Lung microvascular endothelial cell (primary cell): ENCODE measurements at places on chromosomes 2 and 18.

- peak; percentile 71 for DNase-seq
These were observed 7.0 kb downstream of the NCKAP5 start for GRCh38 chr2:133561045-133561852.

DNA sequence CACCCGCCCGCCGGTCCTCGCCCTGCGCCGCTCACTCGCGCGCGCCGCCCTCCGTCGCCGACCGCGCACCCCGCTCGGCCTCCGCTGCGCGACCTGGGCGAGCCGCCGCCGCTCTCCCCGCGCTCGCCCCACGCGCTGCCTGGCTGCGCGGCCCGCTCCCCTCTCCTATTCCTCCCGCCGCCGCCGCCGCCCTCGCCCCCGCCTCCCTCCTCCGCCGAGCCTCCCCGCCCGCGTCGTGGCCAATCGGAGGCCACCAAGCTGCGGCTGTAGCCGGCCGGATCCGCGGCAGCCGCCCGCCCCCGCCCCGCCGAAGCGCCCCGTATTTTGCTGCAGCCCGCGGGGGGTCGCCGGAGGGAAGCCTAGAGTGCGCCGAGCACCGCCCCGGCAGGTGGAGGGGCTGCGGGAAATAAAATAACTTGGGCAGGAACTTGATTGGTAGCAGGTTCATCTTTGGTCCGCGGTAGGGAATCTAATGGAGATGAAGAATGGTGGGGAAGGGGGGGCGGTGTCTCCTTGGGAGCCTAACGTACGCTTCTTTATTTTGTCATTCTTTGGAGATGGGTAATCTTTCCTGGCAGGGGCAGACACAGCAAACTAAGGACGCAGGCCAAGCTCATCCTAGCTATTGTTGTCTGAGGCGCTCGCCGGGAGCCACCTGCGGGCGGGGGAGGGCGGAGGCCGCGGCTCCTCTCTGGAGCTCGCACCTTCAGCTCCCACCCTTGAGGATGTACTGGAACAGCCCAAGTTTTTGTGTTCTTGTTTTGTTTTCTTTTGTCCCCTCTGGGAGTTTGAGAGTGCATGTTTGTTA is 1.1 kb upstream of the CDH2 start:
- no peak for DNase-seq

DNA sequence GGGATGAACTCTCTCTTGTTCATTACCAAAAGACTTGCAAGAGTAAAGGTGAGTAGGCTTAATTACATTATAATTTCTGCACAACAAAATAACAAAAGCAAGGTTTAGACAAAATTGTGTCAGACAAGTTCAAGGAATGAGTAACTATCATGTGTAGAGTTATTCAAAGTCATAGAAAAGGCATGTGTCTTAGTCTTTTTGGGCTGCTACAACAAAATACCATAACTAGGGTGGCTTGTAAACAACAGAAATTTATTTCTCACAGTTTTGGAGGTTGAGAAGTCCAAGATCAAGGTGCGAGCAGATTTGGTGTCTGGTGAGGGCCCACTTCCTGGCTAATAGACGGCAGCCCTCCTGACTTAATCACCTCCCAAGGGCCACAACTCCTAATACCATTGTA is 37.6 kb downstream of the IL1R2 start:
- DNase-seq = no peak

- no peak for DNase-seq
These were observed 48.4 kb upstream of the SPTBN1 start for GRCh38 chr2:54407693-54408092.

DNA sequence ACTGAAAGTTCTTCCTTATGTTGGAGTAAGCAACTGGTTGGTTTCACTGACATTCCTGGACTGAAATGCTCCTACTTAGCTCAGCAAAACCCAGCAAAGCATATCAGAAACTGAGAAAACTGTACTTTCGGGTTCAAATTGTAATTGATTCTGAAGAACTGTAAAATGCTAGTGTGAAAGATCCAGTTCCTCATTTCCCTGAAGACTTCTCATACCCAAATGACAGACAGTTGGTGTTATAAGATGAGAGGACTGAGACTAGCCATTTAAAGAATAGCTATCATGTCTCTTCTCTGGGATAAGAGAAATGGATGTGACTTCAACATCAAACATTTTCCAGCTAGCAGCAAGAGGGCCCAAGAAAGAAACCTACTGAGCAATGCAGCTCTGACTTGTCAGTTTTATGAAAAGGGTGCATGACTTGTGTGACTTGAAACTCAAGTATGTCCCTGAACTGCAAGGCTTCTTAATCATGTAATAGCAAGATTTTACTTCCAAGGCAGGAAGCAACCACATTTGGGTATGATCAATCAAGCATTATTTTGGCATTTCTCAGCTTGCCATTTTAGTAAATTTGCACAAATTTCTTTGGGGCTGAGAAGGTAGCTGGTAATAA is 420.3 kb upstream of the MMADHC start:
- DNase-seq = no peak

DNA sequence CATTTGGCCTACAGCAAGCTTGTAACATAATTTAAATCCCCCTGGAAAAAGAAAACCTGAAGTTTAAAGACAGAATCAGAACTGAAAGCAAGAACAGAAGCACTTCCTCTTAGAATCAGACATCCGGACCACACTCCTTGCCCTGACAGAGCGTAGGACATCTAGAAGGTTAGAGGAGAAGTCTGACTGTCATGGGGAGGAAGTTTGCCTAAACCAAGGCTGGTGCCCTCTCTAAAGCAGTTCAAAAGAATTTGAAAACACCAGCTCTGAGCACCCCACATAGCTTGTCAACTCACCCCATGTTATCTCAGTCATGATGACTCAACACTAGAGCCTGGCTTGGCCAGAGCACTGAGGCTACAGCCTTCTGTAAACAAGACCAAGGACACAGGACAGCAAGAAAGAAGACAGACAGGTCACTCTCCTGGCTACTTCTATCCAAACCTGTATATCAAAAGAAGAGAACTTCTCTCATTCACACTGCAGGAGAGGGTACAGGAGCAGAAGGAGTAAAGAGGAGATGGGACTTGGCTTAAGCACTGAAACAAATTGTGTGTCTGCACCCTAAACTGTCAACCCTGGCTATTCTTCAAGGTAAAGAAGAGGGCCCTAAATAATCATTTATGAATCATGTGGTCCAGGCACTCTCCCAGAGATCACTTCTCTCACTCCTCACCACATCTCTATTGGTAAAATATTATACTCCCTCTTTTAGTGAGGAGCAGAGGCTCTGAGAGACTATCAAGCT is 198.6 kb downstream of the MEMO1 start:
- DNase-seq = no peak

GRCh38 chr2:233409286-233409991 is 55.1 kb downstream of the DGKD start:
- no peak for DNase-seq

DNA sequence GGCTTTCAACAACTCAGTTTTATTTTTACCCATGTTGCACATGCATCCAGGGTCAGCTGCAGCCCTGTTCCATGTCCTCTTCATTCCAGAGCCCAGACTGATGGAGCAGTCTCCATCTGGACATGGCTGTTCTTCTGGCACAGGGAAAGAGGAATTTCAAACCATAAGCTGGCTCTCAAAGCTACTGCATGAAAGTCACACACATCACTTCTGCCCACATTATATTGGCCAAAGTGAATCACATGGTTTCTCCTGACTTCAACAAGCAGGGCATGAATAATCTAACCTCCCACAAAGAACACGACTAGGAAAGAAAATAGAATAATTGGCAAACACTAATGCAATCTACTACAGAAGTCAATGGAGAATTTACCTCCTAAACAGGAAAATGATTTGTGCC is 94.2 kb downstream of the FTCDNL1 start:
- DNase-seq = no peak

DNA sequence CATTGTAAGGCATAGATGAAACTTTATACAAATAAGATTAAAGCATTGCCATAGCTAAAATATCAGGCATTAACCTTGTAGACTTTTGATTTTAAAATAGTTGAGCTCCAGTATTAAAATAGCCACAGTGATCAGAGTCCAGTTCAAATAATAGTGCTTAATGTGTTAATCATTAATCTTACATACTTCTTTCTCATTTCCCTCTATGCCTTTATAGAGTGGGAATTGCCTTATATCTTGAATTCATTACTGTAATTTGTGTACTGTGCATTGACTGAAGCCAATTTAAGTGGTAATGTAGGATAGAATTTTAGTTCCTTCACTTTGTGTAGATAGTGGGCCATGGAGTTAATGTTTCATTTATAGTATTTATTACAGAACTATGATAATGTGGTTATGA is 549.2 kb upstream of the VWC2L start:
- DNase-seq = no peak

DNA sequence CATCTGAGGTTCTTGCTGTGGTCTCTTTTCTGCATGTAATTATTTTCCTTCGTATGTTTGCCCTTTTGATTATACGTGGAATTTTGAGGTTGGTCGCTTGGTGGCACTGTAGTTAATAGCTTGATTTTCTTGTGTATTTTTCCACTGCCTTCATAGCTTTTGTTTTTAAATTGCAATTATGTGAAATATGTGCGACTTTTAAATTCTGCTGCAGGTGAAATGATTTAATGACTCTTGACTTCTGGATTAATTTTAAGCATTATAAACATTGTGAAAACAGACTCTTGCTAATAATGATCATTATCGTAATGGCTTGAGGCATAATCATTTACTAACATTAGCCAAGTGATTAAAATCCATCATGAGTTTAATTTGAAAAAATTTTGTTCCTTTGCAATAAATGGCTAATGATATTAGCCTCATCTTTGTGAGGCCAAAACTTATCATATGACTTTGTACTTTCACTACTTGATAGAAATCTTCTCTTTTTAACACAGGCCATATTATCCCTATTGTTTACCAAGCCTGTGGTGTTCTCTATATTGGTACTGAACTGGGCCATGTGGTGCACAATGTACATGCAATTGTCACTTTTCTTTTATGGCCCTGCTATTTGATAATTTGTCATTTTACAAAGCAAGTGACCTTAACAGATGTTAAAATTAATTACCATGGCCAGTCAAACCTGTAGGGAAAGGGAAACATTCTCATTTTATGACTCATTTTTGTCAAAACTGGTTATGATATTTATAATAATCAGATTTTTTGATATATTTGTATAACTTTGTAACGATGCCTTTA is 62.8 kb upstream of the NEUROD1 start:
- peak; percentile 78 for DNase-seq

- DNase-seq = no peak
These were observed 9.5 kb upstream of the RPRM start for GRCh38 chr2:153488072-153488471.

DNA sequence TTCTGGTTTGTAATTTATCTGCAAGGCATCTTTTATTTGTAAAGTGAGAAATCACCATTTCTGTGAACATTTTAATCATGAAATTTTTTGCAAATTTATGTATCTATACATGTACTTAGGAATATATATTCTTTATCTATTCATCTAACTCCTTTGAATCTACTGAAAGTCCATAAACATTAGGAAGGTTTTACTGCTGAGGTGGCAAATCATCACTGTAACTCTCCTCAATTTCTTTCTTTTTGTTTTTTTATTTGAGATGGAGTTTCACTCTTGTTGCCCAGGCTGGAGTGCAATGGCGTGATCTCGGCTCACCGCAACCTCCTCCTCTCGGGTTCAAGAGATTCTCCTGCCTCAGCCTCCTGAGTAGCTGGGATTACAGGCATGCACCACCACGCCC is 296.3 kb downstream of the AGPS start:
- DNase-seq = no peak

- no peak for DNase-seq
These were observed 31.0 kb upstream of the GREB1 start for GRCh38 chr2:11502740-11503292.

DNA sequence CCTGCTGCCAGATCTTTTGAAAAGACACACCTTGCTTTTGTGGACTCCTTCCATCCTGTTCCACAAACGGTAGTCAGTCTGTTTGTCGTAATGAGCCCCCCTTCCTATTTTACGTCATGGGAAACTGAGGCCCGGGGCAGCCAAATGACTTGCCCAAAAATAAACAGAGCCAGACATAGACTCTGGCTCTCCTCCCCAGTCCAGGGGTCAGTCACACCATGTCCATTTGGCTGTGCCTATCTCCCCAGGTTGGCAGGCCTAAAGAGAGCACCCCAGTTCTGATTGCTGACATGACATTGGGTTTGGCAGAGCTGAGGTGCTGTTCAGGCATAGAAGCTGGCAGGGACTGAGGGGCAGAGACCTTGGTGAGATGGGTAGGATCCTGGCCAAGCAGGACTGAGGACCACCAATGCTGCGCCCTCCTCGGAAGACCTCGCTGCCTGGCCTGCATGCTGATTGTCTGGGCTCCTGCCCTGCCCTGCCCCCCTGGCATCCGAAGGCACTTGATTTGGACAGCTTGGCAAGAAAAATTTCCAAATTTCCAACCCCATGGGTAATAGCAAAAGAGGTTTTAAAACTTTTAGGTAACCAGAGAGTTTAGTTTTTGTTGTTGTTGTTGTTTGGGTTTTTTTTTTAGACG is 335.4 kb downstream of the DYSF start:
- DNase-seq = no peak

GRCh38 chr2:54059986-54060385 is 55.4 kb upstream of the ACYP2 start:
- DNase-seq = no peak

DNA sequence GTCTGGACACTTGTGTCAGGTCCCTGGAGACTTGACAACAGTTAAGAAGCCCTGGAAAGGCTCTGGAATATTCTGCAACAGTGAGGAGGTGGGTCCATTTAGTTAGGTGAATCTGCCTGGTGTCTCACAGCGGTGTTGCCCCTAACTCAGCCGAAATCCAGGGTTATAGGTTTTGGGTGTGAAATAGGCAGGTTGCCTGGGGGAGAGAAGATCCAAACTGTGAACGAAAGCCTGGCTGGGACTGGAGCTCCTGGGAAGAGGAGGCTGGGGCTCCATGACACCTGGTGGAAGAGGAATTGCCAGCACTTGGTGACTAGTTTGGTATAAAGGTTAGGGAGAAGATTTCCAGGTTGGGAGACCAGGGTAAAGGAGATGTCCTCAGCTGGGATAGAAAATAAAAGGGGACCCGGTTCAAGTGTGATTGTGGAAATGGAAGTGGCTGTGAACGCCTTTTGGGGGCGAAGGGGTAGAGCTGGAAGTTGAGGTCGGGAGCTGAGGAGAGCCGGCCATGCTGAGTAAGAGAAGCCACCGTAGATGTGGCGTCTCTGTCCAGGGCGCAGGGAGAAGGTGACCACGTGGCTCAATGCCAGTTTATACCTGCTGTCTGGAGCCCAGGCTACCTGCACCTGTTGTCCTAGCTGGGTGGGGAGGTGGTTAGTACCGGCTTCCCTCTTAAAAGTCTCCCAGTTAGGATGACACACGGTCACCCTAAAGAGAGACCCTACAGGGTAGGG is 3.0 kb upstream of the GAREM2 start:
- no peak for DNase-seq
